Pancreas (tissue), 10 donors: ENCODE measurements at places on chromosomes 6 and 20. TPM values are rescaled to one million over a fixed set of nuclear protein-coding genes. Genes with fewer than 3 reads are reported as not detected.
A peak's percentile ranks its signal among the peaks of the same experiment; 100 is the strongest.

- no peaks in the 10 kb centered on the region for H3K36me3 ChIP-seq
- H3K27ac ChIP-seq: no peak overlapping the region
- no peak for DNase-seq
- H3K4me3 ChIP-seq: no peak overlapping the region
- H3K4me1 ChIP-seq: no peaks in the 10 kb centered on the region
Measured at GRCh38 chr6:24686946-24687345, 20.1 kb downstream of the ACOT13 start.

DNA sequence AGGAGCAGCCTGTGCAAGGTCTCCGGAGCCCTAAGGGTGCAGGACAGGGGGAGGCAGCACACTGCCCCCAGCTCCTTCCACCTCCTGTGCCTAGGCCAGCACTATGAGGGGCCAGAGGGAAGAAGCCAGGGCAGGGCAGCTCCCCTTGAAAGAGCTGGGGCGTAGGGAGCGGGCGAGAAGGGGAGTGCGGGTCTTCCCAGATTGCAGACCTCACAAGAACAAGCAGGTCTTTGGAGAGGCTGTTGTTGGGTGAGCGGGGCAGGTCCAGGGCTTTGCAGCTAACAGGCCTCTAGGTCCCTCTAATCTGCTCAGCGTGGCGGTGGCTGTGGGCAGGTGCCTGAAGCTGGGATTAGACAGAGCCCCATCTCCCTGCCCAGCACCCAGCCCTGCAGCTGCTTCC, 22.4 kb upstream of the CST1 start:
- no peak for DNase-seq
- no peaks in the 10 kb centered on the region for H3K36me3 ChIP-seq
- no peaks in the 10 kb centered on the region for H3K4me1 ChIP-seq
- H3K27me3 ChIP-seq: no peaks in the 10 kb centered on the region

DNA sequence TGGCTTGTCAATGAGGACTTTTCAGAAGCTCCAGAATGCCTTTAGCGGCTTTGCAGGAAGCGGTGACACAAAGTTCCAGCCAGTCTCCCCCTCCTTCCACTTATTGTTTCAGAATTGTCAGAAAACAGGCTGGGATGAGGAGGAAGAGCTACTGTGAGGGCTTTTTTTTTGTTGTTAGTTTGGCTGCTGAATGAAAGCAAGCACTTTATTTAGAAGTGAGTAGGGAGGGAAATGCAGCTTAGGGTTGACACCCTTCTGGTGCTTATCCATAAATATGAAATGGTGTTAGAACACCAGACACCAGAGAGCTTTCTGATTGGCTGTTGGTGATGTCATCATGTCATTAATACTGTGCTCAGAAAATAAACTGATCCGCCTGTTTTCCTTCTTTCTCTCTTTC, 251.5 kb downstream of the SOX4 start:
- no peaks in the 10 kb centered on the region for H3K36me3 ChIP-seq
- no peak overlapping the region for H3K27ac ChIP-seq
- no peaks in the 10 kb centered on the region for H3K27me3 ChIP-seq

- H3K4me1 ChIP-seq: peaks cover 8% of the 10 kb centered on the region
- DNase-seq: no peak
- H3K36me3 ChIP-seq: no peaks in the 10 kb centered on the region
- H3K4me3 ChIP-seq: no peak overlapping the region
Measured at GRCh38 chr6:119243657-119244056, 105.9 kb downstream of the MAN1A1 start.

- H3K4me1 ChIP-seq: peaks cover 7% of the 10 kb centered on the region
- H3K36me3 ChIP-seq: no peaks in the 10 kb centered on the region
- no peak overlapping the region for H3K27ac ChIP-seq
- H3K4me3 ChIP-seq: no peak overlapping the region
Measured at GRCh38 chr6:119443993-119444641, 94.6 kb upstream of the MAN1A1 start.

- no peak overlapping the region for H3K27ac ChIP-seq
- no peaks in the 10 kb centered on the region for H3K36me3 ChIP-seq
- peak overlapping the region; percentile 68 for H3K4me3 ChIP-seq
- no peak for DNase-seq
Measured at GRCh38 chr6:90294614-90294988, 2.0 kb downstream of the BACH2 start.

KIF25 gene
- 0.23 TPM for polyA plus RNA-seq
